ENCODE measurements at places on chromosomes 16 and 17.

DNA sequence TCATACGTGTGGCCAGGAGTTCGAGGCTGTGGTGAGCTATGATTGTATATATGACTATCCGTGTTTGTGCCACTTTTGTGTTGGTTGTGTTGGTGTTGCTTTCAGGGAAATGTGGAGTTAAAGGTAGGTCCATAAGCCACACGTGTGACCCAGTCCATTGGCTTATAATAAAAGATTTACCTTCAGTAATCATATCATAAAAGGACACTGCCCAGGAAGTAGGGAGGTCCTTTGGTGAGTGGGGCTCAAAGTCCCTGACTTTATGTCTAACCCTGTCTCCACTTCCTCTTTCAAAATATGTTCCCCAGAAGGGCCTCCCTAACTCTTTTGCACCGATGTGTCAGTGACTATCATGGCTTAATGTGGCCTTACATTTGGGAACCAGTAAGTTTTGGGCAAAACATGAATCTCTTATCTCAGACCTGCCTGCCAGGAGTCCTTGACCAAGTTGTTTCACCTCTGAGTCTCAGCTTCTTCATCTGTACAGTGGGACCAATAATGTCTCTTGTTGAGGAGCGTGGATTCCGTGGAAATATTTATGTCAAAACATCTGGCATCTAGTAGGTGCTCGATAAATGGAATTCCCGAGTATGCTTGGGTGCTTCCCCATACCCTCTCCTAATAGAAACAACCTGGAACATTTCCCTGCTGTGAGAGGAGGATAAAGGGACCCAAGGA is 4.8 kb downstream of the TNP2 start:
- no peak for DNase-seq

DNA sequence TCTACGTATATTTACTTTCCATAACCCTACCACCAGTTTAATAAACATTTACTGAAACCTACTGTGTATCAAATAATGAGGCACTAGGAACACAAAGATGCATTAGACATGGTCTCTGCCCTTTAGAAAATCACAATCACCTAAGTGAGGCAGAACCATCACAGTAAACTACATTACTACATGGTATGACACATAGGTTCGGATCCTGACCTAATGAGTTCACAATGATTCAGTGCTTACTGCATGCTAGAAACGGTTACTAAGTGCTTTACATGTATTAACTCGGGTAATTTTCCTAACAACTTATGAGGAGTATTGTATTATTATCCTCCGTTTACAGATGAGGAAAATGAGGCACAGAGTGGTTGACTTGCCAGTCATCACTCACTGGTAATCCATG is 5.2 kb upstream of the SYNRG start:
- no peak for DNase-seq

DNA sequence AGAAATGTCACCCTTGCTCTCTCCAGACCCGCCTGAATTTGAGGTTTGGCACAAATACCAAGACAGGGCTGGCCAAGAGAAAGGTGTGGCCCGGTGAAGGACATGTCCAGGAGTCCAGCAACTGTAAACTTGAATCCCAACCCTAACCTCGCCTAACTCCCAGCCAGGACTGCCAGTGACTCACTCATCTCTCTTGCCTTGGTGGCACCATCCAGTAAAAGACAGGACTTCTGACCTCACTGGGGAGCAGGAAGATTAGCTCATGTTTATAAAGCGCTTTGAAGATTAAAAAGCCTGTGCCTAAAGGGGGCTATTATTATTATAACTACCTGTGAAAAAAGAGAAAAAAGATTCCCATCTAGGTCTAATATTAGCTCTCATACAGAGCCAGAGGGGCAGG is 335.3 kb downstream of the SOX9 start:
- no peak for DNase-seq

DNA sequence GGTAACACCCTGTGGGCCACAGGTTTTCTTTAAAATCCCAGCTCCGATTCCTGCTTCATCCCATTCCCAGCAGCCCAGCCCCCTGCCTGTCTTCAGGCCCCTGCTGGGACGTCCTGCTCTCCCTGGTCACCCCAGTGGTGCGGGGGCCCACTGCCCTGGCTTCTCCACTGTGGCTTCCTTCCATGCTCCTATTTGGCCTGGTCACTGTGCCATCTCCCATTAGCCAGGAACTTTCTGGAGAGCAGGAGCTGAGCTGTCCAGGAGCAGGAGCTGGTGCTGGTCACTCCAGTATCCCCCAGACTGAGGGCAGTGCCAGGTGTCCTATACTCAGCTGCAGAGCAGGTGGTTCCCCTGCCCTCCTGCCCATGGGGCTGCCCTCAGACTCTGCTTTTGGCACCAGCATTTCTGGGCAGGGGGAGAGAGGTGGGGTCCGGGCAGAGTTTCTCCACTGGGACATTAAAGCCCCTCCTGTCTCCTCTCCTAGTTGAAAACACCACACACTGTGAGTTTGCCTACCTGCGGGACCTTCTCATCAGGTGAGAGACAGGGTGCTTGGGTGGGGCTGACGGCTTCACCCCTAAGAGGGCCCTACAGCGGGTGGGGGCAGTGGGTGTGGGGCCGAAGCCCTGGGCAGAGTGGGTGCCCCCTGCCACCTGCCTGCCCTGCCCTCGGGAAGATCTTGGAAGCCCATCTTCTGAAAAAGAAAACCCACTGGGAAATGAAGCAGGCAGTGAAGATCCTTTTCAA is 356.2 kb downstream of the SEC14L1 start:
- DNase-seq, result no peak

GRCh38 chr16:85309656-85310587 is 197.7 kb upstream of the CIBAR2 start:
- no peak for DNase-seq

- no peak for DNase-seq
Observed at GRCh38 chr17:76160896-76161528, 20.0 kb upstream of the FOXJ1 start.
